ENCODE measurements at places on chromosomes 2 and 18.

- no peak for DNase-seq
These were observed 91.0 kb upstream of the RPE start for GRCh38 chr2:209911486-209911885.

DNA sequence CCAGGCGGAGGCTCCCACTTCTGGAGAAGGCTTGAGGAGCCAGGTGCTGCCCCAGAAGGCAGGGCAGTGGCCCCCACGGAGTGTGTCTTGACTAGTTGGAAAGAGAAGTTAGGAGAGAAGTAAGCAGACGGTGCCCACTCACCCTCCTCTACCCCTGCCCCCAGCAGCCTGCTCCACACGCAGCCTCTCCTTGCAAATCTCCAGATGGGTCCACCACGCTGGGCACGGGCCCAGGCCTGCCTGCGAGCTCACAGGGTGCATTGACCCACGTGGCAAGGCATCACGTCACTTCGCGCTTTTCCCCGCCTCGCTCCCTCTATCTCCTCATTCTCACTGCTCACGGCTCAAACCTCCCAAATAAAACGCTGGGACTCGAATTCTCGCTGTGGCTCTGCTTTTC is 71.8 kb upstream of the RAB12 start:
- DNase-seq: no peak

GRCh38 chr2:64586883-64587481 is 62.9 kb downstream of the AFTPH start:
- DNase-seq: peak; percentile 52

DNA sequence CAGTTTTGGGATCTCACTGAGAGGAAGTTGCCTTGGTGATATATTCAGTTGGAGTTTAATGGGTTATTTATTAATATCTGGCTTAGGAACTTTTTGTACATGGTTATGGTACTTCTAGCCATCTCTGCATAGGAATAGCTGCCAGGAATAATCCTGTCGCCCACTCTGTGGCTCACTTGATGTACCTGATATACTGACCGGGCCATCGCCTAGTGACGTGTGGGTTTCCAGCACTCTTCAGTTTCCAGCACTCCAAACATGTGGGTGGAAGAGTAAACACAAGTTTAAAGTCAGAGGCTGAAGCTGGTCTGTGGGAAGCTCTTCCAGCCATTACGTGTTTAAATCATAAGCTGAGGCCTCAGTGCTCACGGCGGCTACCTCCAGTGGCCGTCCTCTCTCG is 44.3 kb upstream of the AGAP1 start:
- no peak for DNase-seq

DNA sequence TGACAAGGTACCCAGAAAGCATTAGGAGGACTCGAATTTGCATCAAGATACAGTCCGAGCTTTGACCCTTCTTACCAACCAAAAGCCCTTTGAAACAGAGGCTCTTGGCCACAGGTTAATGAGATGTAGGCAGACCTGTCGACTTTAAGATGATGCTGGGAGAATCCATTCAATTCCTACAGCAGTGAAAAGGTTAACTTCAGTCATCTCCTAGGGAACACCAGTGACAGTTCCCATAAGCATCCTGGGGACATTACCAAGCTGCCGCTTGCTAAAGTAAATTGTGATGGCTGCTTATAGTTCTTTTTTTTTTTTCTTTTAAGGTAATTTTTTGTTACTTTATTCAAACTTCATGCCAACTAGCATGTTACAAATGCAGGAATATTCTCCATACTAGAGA is 379.3 kb downstream of the SOX11 start:
- DNase-seq: no peak
